ENCODE measurements at places on chromosomes 6 and 20. TPM values are rescaled to one million over a fixed set of nuclear protein-coding genes. Genes with fewer than 3 reads are reported as not detected.
A peak's percentile ranks its signal among the peaks of the same experiment; 100 is the strongest.

- no peak for DNase-seq
Measured at GRCh38 chr6:54801669-54802068, 44.9 kb upstream of the FAM83B start.

DNA sequence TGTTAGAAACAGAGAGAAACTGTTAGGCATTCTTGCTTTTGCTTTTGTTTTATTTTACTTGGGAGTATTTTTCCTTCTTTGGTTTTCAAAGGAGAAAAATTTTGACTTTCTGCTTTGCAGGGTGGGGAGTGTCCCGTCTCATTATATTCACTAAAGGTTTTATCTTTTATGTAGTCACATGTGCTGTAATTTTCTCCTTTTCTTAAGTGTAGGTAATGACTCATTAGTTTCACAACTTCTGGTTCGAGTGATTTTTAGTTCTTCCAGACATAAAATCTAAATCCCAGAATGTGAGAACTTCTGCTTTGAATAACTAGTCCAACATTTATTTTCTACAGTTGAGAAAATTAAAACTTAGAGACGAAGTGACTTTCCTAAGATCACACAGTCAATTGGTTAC lies 37.7 kb downstream of the ADGRF1 start:
- no peak for DNase-seq

DNA sequence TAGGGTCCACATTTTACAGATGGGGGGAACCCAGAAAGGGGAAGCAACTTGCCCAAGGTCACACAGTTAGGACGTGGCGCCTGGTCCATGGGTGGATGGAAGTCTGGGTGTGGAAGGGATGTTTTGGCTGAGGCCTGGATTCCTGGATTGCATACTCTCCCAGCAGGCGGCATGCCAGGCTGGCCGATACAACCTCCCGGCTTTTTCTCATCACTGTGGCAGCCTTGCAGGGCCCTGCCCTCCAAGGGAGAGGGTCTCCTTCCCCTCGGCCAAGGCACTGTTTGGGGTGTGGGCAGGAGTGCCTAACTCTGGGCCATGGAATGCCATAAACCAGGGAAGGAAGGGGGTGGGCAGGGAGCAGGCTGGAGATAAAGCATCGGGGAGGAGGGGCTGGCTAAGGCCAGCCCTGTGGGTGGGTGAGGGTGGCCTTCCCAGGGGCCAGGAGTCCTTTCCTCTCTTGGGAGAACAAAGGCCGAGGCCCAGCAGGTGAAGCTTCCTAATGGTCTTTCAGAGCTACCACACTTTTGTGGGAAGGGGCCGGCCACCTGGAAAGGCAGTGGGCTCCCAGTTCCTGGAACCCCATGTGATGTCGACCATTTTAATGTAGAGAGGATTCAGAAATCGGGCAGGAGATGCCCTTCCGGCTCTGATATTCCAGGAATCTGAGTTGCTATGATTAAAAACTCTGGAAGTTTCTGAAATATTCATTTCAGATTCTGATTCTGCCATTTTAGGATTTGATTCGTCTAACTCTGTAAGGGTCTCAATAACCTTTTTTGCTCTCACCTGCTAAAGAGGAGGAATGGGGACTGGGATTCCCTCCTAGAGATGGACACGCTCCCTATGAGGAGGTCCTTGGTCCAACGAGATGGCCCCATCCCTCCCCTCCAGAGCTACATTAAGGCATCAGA lies 4.2 kb downstream of the FOXS1 start:
- no peak for DNase-seq

DNA sequence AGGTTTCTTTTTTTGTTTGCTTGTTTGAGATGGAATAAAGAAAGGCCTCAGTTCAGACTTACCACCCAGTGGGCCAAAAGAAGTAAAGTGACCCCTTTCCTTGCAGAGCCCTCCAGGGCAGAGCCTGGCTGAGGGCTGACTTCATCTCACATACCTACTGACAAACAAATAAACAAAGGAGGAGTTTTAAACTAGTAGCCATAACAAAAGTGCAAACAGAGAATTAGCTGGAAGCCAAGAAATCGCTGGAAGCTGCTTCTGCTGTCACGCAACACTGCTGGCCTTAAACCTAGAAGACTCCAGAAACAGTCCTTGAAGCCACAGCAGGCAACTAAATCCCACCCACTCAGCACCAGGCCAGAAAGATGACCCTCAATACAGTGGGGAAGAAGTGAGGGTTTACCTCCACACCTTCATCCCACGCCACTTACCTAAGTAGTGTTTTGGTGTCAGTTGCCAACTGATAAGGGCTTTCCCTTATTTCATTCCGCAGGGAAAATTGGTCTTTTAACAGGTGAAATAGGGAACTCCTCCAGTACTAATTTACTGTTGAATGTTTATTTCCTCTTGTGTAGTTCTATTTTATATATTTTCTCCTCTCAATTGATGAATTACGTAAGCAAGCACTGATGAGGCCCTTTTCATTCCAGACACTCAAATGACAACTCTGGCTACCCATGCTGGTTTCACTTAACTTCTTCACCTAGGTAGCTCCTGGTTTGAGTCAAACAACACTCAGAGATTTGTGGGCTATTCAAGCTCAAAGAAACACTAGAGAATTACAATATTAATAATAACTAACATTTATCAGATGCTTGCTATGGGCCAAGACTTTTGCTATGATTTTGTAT lies 46.2 kb downstream of the EDN1 start:
- DNase-seq: no peak

- no peak for DNase-seq
Measured at GRCh38 chr20:7843613-7844012, 96.6 kb downstream of the HAO1 start.

DNA sequence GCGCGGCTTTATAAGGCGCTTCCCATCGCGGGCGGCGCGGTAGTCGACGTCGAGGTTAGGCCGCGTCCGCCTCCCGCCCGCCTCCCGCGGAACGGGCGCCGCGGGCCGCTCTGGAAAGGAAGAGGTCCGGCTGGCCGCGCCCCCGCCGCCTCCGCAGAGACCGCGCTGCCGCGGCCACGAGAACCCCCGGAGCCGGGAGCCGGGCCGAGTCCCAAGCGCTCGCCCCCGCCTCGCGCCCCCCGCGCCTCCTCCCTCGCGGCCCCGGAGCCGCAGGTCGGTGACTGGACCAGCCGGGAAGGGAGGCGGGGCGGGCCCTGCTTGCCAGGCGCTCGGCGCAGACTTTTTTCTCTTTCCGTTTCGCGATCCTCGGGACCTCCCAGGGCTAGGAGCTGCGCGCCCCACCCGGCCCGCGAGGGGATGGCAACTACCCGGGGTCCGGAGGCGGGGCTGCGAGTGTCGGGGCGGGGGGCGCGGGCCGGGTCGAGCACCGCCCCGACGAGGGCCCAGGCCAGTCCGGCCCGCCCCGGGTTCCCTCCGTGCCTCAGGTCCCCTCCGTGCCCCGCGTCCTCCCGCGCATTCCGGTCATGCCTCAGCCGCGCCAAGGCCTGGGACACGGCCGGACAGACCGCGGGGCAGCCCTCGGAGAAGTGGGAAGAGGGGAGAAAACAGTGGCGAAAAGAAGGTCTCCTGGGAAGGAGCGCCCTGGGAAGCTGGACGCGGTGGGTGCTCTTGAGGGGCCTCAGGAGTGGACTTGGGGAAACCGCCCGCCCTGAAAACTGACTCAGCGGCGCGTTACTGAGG lies 417 bp upstream of the PXDC1 start:
- peak; percentile 92 for DNase-seq

DNA sequence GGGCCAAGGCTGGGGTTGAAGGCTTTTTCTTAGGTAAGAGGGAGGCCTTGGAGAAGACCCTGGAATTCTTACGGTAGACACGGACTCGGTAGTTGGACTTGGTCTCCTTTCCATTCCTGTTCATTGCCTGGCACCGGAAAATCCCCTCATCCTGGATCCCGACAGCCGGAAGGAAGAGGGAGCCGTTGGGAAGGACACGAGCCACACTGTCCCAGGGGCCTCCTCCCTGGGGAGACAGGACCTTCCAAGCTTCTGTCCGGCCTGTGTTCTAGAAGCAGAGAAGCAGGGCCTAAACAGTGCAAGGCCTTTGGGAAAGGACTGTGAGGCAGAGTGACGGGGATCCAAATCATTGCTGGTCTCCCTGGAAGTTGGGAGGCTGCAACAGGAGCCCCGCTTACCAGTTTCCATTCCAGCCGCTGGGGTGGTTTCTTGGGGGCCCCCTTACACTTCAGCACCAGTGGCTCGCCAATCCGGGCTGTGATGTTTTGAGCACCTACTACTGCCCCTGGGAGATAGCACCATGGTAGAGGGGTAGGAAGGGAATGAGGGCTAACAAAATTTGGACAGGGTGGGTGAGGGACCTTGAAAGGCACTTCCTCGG lies 470 bp downstream of the AGER start:
- DNase-seq: peak; percentile 28

DNA sequence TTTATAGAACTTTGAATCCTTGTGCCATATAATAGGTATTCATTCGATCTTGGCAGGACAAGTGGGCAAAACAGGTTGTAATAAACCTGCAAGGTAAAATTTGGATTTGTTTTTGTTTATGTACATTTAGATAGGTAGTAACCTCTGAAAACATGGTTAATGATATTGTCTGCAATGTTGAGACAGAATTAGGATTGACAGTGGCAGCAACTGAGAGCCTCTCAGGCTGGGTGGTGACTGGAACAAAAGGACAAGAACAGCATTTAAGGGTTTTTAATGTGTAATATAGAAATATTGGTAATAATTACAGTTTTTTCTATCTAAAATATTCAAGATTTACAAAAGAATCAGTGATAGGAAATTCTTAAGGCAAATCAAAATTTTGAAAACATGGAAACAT lies 382.0 kb downstream of the TFAP2B start:
- DNase-seq: no peak

Gene CDH26
- polyA plus RNA-seq: 0.22 TPM

Gene BTN1A1
- polyA plus RNA-seq: 0.05 TPM

Data from ovary (tissue), 10 donors.